ENCODE measurements at places on chromosomes 2 and 18. TPM values are rescaled to one million over a fixed set of nuclear protein-coding genes. Genes with fewer than 3 reads are reported as not detected.

DNA sequence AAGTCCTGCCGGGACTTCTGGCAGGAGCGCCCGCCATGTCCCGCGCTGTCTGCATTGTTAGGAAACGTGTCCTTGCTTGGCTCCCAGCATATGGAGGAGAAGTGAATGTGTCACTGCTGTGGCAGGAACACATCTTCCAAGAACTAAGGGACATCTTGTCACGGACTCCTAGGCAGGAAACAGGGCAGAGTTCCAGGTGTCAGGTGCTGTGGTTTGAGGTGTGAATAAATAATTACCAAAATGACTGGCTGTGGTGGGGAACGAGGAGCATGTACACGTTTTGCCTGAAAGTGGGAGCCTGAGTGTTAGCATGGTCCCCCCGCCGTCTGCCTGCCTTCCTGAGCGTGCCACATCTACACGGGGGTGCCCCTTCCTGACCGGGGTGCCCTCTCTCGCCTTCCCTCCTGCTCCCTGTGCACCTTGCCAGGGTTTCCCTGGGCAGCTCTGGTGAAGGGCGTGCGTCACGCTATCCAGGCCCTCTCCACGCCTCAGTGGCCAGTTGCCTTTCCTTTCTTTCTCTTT is 237.5 kb downstream of the LDLRAD4 start:
- DNase-seq: no peak

Gene KCNJ3
- 1.6 TPM for total RNA-seq

GRCh38 chr2:227454323-227454860 is 17.6 kb upstream of the AGFG1 start:
- DNase-seq: no peak

DNA sequence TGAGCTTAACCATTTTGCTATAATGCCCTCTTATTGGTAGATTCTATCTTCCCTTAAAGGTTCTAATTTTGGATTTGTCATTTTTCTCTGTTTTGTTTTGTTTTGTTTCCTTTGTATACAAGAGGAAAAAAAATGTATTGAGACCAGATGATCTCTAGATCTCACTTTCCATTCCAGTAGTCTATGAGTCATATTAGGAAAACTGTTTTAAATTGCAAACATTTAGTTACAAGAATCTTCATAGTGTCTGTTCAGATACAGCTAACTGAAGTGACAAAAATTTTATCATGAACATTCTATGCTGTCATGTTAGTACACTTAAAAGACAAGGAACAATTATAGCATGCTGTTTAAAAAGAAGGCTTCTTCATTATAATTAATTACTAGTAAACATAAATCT is 322.8 kb downstream of the LRRTM4 start:
- no peak for DNase-seq

GRCh38 chr2:41903474-41904135 is 144.2 kb upstream of the PKDCC start:
- no peak for DNase-seq

Gene LRRTM4
- total RNA-seq: 2.7 TPM

Gene C2orf78
- total RNA-seq: not detected

DNA sequence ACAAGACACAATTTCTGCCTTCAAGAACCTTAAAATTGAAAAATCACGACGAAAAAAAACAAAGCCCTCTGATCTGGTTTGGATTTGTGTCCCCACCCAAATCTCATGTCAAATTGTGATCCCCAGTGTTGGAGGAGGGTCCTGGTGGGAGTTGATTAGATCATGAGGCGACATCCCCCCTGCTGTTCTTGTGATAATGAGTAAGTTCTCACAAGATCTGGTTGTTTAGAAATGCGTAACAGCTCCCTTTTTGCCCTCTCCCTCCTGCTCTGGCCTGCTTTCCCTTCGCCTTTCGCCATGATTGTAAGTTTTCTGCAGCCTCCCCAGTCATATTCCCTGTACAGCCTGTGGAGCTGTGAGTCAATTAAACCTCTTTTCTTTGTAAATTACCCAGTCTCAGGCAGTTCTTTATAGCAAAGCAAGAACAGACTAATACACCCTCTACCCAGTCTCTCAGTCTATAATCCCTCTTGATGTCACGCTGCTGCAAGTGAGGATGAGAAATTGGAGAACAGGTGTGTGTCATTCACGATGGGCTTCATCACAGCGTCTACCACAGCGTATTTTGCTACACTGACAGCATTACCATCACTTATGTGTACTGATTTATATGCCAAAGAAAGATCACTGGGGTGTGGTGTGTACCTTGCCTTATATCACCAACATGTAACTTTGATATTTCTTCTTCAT is 330.7 kb downstream of the MTX2 start:
- no peak for DNase-seq

- DNase-seq: peak; percentile 82
These were observed 71.2 kb downstream of the CTAGE1 start for GRCh38 chr18:22346401-22346952.

- DNase-seq: no peak
These were observed 88.9 kb upstream of the THOC1 start for GRCh38 chr18:356778-357177.

DNA sequence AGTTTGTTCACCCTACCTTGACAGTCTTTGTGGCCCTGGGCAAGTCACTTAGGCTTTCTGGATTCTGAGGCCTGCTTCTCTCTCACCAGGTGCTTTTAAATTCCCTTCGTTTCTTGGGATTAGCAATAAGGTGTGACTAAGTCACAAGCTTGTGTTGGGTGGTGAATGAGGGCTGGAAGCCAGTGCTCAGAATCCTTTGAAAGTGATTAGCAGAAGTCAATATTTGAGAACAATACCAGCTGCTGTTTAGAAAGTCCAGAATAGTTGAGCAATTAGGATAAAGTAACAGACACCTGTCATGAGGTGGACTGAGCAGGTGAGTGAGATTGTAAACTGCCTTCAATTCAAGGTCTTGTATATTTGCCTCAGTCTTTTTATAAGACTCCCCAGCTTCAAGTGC is 19.3 kb upstream of the MGAT5 start:
- no peak for DNase-seq

Gene GPAT2
- total RNA-seq: 4.8 TPM

DNA sequence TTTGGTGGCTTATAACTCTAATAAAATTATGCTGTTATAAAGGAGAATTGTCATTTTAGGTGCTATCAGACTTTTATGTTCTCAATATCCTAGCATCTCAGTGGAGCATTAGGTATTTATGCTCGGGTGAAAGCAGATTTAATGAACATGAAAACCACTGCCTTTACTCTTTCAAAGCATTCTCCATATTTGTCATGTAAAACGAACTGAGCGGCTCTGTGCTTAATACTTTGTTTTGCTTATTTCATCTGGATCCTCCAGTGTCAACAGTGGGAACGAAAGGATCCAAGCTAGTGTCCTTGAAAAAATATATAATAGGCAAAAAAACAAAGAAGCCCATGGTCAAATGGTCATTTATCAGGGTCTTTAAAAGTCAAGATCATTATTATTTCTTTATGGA is 53.5 kb downstream of the THSD7B start:
- no peak for DNase-seq

Gene SPP2
- not detected for total RNA-seq

GRCh38 chr2:126866451-126866850 is 32.2 kb upstream of the TEX51 start:
- no peak for DNase-seq

Gene TPO
- total RNA-seq: 6.6 TPM

DNA sequence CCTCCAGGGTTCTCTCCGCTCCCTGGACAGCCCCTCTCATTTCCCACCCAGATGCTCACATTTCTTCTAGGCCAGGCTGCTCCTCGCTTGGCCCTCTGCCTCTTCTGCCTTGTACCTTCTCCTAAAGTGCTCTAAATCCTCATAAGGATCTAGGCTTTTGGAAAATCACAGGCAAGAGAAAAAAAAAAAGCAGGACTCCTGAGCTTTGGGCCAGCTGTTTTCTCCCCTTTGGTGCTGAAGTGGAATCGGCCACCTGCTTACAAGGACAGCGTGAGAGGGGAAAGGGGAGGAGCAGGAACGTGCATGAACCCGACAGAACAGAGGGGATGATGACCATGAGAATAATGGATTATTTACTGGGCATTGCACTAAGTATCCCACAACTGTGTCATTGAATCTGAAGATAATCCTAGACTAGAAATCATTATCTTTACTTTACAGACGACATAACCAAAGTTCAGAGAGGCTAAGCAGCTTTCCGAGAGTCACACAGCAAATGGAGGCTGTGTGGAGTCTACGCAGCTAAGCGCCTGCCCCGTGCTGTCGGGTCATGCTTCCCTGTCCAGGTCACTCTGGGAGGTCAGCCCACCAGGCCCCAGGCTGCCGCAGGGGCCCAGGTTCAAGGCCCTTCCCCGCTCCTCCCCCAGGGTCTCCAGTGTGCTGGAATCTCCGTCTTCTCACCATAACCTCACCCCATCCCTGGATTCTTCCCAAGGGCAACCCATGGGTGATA is 141.9 kb downstream of the PXDN start:
- no peak for DNase-seq

Gene DGKD
- 74.3 TPM for total RNA-seq

GRCh38 chr2:62305421-62306176 is 109.7 kb downstream of the B3GNT2 start:
- DNase-seq: no peak

GRCh38 chr2:69742322-69742952 is 503 bp downstream of the ANXA4 start:
- DNase-seq: peak; percentile 55

GRCh38 chr2:26621469-26622199 is 19.5 kb downstream of the CIB4 start:
- no peak for DNase-seq

Gene IL36RN
- total RNA-seq: not detected

DNA sequence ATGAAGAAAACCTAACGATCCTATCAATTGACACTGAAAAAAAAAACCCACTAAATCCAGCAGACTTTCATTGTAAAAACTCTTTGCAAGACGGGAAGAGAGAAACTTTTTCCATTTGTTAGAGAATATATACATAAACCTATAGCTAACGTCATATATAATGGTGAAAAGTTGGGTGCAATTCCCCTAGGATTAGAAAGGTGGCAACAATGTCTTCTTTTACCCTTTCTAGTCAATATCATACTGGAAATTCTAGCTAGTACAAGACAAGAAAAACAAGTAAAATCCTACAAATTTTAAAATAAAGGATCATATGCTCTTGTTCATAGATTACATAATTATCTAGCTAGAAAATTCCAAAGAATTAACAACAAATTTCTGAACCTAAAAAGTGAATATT is 1596.5 kb upstream of the LRRTM1 start:
- DNase-seq: no peak

Gene PROC
- total RNA-seq: 0.58 TPM

- no peak for DNase-seq
These were observed 17.1 kb upstream of the B3GNT2 start for GRCh38 chr2:62178741-62179271.

DNA sequence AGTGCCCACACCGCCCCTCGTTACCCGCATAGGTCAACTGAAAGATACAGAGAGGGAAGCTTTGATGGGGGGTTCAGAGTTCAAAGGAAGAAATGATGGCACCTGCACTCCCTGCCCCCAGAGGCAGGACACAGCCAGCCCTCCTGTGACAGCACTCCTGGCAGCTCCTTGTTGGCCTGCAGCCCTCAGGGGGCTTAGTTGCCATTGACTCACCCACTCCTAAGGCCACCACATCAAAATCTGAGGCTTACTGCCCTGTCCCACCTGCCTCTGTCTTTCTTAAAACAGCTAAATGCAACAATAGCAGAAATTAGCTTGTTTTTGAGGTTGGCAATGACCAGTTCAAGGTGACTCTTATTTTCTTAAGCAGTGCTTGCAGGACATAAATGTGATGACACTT is 31.6 kb upstream of the SLC35F6 start:
- no peak for DNase-seq

- DNase-seq: no peak
These were observed 37.5 kb downstream of the NR4A2 start for GRCh38 chr2:156294945-156295580.

Gene RPRM
- 0.23 TPM for total RNA-seq

DNA sequence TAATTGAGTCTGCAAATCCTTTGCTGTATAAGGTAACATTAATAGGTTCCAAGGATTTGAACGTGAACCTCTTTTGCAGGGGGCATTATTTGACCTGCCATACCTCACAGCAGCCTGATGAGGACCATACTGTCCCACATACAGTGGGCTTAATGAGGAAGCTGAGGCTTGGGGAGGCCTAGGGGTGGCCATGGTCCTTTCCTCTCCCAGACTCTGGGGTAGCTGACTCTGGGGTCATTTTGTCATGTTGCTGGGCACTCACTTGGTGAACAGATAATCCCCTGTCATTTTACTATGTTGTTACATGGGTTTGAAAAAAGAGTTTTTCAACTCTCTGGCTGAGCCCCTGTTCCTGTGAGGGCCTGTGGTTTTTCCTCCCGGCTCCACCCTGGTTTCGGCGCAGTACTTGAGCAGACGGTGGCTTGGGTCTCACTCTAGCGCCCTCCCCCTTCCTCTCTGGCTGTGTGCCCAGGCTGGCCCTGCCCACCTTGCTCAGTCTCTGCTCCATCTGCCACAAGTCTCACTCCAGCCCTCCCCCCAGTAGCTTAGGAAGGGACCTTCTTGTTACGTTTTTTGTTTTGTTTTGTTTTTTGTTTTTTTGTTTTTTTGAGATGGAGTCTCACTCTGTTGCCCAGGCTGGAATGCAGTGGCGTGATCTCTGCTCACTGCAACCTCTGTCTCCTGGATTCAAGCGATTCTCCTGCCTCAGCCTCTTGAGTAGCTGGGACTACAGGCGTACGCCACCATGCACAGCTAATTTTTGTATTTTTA is 21.0 kb downstream of the INPP4A start:
- DNase-seq: peak; percentile 85

DNA sequence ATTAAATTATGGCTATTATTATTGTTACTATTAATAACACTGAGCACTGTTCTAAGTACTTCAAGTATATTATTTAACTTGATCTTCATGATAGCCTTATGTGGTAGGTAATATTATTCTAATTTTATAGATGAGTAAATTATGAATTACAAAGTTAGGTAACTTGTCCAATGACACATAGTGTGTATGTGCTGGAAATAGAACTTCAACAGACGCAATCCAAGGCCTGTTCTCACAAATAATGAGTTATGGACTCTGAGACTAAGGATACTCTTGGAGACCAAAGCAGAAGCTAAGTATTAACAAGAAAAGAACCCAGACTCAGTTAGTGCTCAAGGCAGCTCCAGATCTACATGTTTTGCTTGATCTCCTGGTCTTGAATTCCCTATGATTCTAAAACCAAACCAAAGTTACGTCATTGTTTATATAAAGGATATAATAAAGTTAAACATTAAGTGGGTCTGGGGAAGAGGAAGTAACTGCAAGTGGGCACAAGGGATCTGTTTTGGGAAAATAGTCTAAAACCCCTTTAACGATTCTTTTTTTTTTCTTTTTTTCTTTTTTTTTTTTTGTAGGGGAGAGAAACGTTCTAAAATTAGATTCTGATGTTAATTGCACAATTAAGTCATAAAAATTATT is 211.3 kb downstream of the ERBB4 start:
- no peak for DNase-seq

GRCh38 chr18:10546557-10547300 is 20.9 kb downstream of the NAPG start:
- no peak for DNase-seq

Gene REG1A
- 5.2 TPM for total RNA-seq

Data from aorta (tissue), 5 donors.